Body of pancreas (tissue), 4 donors: ENCODE measurements at places on chromosomes 5 and 9. TPM values are rescaled to one million over a fixed set of nuclear protein-coding genes. Genes with fewer than 3 reads are reported as not detected.

- DNase-seq = no peak
- no peak overlapping the region for H3K4me3 ChIP-seq
- H3K4me1 ChIP-seq = peaks cover 17% of the 10 kb centered on the region
- no peaks in the 10 kb centered on the region for H3K36me3 ChIP-seq
- H3K27me3 ChIP-seq = no peaks in the 10 kb centered on the region
Observed at GRCh38 chr9:659286-659685, 182.2 kb upstream of the DMRT1 start.

GRCh38 chr9:80061096-80061495 is 489.3 kb downstream of the TLE4 start:
- H3K27me3 ChIP-seq = no peaks in the 10 kb centered on the region
- H3K36me3 ChIP-seq = no peaks in the 10 kb centered on the region
- H3K4me3 ChIP-seq = no peak overlapping the region

UBE2QL1 gene
- total RNA-seq = 0.78 TPM

LIFR gene
- total RNA-seq = 45.4 TPM

- H3K27me3 ChIP-seq = no peaks in the 10 kb centered on the region
- DNase-seq = no peak
- H3K27ac ChIP-seq = no peak overlapping the region
Observed at GRCh38 chr5:113269023-113269997, 165.5 kb downstream of the TSSK1B start.

OXCT1 gene
- total RNA-seq = 7.9 TPM

TLR4 gene
- 7.6 TPM for total RNA-seq

GRCh38 chr9:84670138-84671041 is 861 bp downstream of the NTRK2 start:
- H3K4me3 ChIP-seq = no peak overlapping the region
- H3K27me3 ChIP-seq = no peaks in the 10 kb centered on the region
- peak; percentile 25 for DNase-seq
- no peaks in the 10 kb centered on the region for H3K36me3 ChIP-seq

DNA sequence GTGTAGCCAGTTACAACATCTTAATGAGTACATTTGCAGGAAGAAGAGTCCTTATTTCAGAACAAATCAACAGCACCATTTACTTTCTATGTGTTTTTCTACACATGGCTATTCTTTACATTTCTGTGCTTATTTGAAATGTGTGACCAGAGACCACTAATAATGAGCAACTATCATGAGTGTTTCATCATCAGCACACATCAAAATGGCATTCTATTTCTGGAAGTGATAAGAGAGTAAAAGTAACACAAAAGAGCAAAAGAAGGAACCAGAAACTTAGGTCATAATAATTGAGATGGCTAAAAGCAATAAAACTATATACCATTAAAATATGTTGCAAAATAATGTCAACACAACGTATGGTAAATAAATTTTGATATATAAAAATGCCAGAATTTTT is 159.7 kb downstream of the PBX3 start:
- no peak overlapping the region for H3K4me3 ChIP-seq
- no peaks in the 10 kb centered on the region for H3K27me3 ChIP-seq
- DNase-seq = no peak
- H3K27ac ChIP-seq = no peak overlapping the region

DNA sequence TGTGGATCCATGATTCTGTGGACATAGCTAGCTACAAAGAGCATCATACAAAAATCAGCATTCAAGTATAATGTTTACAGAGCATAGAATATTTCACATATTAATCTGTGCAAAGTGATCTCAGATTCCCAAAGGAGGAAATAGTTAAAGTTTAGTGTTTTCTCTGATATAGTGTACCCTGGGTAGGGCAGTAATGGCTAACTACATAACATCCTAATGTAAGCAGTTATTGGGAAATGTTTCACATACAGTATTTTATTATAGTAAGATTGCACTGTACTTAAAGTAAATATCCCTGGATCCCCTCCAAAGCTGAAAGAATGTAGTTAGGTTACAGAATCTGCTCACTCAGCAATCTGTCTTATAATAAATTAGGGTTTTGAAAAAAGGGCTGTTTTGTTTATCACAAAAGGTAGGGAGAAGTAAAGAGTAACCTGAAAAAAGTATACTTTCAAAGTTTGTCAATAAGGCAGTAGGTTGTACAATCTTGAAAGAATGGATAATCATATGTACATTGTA is 52.5 kb upstream of the SMARCA2 start:
- no peak overlapping the region for H3K4me3 ChIP-seq
- H3K27me3 ChIP-seq = no peaks in the 10 kb centered on the region
- no peak for DNase-seq
- H3K27ac ChIP-seq = no peak overlapping the region

PCDHA7 gene
- total RNA-seq = 1.3 TPM

DNA sequence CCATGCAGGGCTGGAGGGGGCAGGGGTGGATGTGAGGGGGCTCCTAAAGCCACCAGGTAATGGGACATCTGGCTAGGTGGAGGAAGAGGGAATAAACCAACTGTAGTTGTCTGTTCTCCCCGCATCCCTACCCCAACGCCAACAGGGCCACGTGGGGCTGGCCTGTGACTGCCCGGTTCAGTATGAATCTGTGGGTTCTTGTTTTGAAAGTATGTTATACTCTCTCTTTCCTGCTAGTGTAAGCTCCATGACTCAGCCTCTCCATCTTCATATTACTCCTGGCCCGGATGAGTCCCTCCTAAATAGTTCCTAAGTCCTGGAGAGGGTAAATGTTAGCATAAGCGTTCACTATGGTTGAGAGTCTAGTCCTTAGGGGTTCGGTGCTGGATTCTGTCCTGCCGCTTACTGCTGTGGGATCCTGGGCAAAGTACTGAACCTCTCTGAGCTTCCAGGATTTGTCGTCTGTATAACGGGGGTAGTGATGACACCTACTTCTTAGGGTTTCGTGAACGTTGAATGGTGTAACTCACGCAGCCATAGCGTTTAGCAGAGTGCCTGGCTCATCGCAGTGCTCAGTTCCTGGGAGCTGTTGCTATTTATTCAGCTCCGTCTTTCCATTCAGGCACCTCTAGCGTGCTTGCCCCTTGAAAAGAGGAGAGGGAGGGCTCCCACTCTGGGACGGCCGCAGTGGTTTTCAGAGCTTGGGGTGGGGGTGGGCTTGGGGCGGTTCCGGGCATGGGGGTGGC is 28.8 kb downstream of the LHX2 start:
- H3K4me3 ChIP-seq = no peak overlapping the region
- no peak for DNase-seq
- peaks cover 17% of the 10 kb centered on the region for H3K4me1 ChIP-seq
- no peaks in the 10 kb centered on the region for H3K36me3 ChIP-seq
- no peak overlapping the region for H3K27ac ChIP-seq
- H3K27me3 ChIP-seq = no peaks in the 10 kb centered on the region

DNA sequence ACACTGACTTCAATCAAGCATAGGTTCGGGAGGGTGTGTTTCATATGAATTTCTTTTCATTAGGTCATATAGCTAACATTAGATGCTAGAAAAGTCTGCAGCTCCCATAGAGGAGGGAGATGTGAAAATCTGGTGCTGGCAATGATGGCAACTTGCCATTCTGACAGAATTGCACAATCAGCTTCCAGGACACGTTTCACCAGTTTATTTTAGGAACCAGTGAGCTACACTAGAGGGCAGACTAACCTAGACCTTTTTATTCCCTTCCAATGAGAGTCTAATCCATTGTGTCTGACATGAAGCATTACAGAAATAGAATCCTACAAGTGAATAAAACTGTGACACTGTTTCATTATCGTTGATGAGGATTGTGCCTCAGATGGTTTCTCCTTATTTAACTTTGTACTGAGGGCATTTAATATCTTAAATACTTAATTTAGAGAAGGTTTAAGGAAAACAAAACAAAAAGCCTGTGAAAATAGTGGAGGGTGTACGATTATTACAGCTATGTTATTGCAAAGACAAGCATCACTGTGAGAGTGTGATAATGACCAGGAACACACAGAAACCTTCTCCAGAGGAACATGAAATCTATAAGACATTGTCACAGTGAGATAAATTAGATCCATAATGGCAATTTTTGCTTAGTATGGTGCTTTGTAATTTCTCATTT is 363.3 kb upstream of the RPS23 start:
- peak; percentile 89 for DNase-seq
- H3K36me3 ChIP-seq = no peaks in the 10 kb centered on the region
- H3K27me3 ChIP-seq = no peaks in the 10 kb centered on the region
- H3K4me1 ChIP-seq = peaks cover 9% of the 10 kb centered on the region
- no peak overlapping the region for H3K4me3 ChIP-seq

GDA gene
- 1.6 TPM for total RNA-seq

DNA sequence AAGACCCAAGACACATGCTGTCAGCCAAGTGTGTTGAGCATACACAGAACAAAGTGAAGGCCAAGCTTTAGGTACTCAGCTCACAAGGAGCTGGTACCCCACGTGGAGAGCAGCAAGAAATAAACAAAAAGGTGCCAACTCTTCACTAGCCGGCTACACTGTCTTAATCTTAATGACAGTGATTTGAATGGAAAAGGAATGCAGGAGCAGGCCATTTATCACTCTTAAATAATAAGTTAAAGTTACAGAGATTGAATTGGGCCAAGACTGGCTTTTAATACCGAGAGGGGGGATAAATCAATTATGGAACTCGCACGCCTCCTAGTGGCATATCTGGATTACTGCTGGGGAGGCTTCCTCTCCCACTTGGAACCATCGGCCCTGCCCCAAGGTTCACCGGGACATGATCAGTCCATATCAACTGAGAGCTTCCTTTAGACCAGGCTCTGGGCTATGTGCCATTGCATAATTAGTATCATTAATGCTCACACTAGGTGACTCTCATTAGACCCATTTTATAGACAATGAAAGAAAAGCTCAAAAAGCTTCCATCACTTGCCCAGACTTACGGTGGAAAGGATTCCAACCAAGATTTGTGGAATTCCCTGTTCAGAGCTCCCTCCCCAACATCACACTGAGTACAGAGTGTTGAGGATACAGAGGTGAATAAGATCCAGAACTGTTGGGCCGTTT is 94.0 kb downstream of the ACTL7B start:
- H3K4me3 ChIP-seq = no peak overlapping the region
- no peak overlapping the region for H3K27ac ChIP-seq
- peaks cover 19% of the 10 kb centered on the region for H3K4me1 ChIP-seq
- no peaks in the 10 kb centered on the region for H3K36me3 ChIP-seq
- peak; percentile 61 for DNase-seq
- no peaks in the 10 kb centered on the region for H3K27me3 ChIP-seq

GABRA6 gene
- not detected for total RNA-seq

PAX5 gene
- 0.52 TPM for total RNA-seq

GRCh38 chr9:87640385-87640795 is 85.5 kb upstream of the CTSL start:
- no peaks in the 10 kb centered on the region for H3K27me3 ChIP-seq
- peaks cover 58% of the 10 kb centered on the region for H3K4me1 ChIP-seq
- peak overlapping the region; percentile 55 for H3K27ac ChIP-seq
- DNase-seq = peak; percentile 75
- H3K4me3 ChIP-seq = no peak overlapping the region

IRX1 gene
- total RNA-seq = not detected

GRCh38 chr5:139806111-139806510 is 10.5 kb downstream of the PSD2 start:
- no peaks in the 10 kb centered on the region for H3K27me3 ChIP-seq
- no peaks in the 10 kb centered on the region for H3K36me3 ChIP-seq
- H3K4me3 ChIP-seq = no peak overlapping the region
- H3K27ac ChIP-seq = no peak overlapping the region
- DNase-seq = peak; percentile 53

GRCh38 chr5:107893642-107894041 is 222.9 kb upstream of the EFNA5 start:
- H3K4me3 ChIP-seq = no peak overlapping the region
- H3K27me3 ChIP-seq = no peaks in the 10 kb centered on the region
- H3K36me3 ChIP-seq = no peaks in the 10 kb centered on the region
- H3K4me1 ChIP-seq = no peaks in the 10 kb centered on the region
- peak; percentile 28 for DNase-seq

GRCh38 chr5:56270058-56270457 is 36.9 kb upstream of the ANKRD55 start:
- H3K27me3 ChIP-seq = no peaks in the 10 kb centered on the region
- H3K4me1 ChIP-seq = no peaks in the 10 kb centered on the region
- no peaks in the 10 kb centered on the region for H3K36me3 ChIP-seq

DNA sequence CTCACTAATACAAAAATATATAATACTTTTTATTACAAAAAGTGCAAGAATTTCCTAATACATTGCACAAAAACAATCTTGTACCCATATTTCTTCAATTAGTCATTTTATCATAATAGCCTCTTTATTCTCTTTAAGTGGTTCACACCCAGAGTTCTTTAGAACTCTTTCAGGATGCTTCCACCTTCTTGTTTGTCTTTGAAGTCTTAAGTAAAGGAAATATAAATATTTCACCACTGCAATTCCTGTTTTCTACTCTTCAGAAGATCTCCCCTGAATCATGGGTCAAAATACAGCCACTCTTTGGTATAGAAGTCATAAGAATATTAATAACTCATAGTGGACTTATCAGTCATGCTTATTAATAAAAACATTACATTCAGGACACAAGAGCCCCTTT is 293.0 kb downstream of the ATPSCKMT start:
- no peak for DNase-seq
- no peaks in the 10 kb centered on the region for H3K36me3 ChIP-seq
- H3K4me1 ChIP-seq = no peaks in the 10 kb centered on the region
- no peaks in the 10 kb centered on the region for H3K27me3 ChIP-seq
- H3K4me3 ChIP-seq = no peak overlapping the region
- H3K27ac ChIP-seq = no peak overlapping the region

- no peak overlapping the region for H3K27ac ChIP-seq
- no peaks in the 10 kb centered on the region for H3K4me1 ChIP-seq
- DNase-seq = no peak
- no peaks in the 10 kb centered on the region for H3K27me3 ChIP-seq
- H3K36me3 ChIP-seq = no peaks in the 10 kb centered on the region
Observed at GRCh38 chr5:30099634-30100033, 1093.9 kb upstream of the CDH6 start.

GRCh38 chr9:35755071-35755470 is 995 bp upstream of the MSMP start:
- no peak for DNase-seq
- no peaks in the 10 kb centered on the region for H3K27me3 ChIP-seq

GDNF gene
- total RNA-seq = not detected

GGTA1 gene
- 2.3 TPM for total RNA-seq

DNA sequence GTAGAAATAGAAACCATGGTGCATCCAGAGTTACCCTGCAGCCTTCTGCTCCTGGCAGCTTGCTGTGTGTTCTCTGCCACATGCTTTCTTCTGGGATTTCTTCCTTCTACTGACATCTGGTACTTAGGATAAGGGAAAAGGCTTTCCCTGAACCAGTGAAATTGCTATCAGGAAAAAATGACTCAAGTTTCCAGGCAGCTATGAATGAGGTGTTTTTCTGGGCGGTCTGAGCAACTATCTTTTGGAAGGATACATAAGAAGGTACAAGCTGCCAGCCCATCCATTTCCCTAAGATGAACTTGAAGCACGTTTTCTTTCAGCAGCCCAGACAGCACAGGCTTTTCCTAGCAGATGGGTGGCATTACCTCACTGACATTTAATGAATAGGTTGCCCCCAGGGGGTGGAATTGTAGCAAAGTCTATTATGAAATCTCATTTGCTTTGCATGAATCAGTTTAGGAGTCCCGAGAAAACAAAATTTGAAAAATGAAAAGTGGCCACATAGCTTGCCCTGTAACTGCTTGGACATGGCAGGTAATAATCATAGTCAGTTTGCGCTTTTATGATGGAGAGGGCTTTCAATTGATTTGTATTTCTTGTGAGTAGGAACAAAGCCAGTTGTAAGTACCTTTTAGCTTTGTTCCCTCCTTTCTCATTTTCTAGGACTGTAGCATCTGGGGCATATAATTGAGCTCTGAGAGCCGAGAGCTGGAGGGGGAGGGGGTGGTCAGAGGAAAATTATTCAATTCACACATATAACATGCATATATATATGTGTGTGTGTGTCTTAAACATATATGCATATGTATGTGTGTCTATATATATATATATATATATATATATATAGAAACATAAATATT is 108.5 kb downstream of the C9orf152 start:
- no peaks in the 10 kb centered on the region for H3K27me3 ChIP-seq
- peaks cover 5% of the 10 kb centered on the region for H3K4me1 ChIP-seq
